ENCODE measurements at places on chromosomes 6 and 20. TPM values are rescaled to one million over a fixed set of nuclear protein-coding genes. Genes with fewer than 3 reads are reported as not detected.

Gene BCAS4
- 4.6 TPM for total RNA-seq

Gene RRP36
- 184 TPM for total RNA-seq

Gene EYA4
- total RNA-seq = 0.05 TPM

Gene ANGPT4
- not detected for total RNA-seq

Gene ARFGEF3
- not detected for total RNA-seq

Gene RIPPLY2
- total RNA-seq = not detected

Gene SAPCD1
- 1.4 TPM for total RNA-seq

Gene SNTA1
- 41.8 TPM for total RNA-seq

Gene MLN
- not detected for total RNA-seq

Gene SNX9
- total RNA-seq = 27.4 TPM

Gene FITM2
- total RNA-seq = 4.4 TPM

Gene ZNFX1
- 21.1 TPM for total RNA-seq

Gene SYNJ2
- 20.9 TPM for total RNA-seq

Gene RIPOR3
- 1.3 TPM for total RNA-seq

Gene BPIFA1
- not detected for total RNA-seq

Gene MAP7
- not detected for total RNA-seq

All from SJSA1 (cell line).